ENCODE measurements at places on chromosomes 6 and 20.

DNA sequence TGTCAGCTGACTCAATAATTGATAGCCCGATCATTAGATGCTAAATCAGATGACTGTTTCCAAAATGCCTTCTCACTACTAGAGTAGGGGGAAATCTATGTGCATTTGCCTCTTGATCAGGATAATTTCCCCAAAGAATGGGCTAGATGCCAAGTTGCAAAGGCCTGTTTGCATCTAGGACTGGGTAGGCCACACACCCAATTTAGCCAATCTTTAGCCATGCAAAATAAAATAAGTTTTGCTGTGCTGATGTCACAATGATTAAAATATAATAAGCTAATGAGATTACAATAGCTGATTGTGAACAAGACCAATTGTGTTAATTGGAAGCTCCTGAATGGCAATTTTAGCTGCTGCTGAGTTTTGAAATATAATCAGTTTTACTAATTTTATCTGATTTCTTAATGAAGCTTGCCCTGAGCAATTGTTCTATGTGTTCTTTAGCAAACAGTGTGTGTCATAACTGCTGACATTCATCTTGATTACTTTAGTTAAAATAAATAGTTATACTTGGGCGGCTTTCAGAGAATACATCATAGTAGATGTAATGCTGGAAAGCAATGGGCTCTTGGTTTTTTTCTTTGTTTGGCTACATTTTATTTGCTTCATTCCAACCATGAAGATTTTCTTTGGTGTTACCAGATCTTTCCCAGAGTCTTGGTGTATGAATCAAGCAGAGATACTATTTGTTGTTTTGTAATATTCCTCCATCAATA is 973.2 kb upstream of the SLC35B3 start:
- no peak for DNase-seq

GRCh38 chr20:60862601-60863000 is 389.5 kb upstream of the CDH4 start:
- DNase-seq: no peak

GRCh38 chr20:29079769-29080690 is 2177.4 kb upstream of the DEFB115 start:
- peak; percentile 58 for DNase-seq

DNA sequence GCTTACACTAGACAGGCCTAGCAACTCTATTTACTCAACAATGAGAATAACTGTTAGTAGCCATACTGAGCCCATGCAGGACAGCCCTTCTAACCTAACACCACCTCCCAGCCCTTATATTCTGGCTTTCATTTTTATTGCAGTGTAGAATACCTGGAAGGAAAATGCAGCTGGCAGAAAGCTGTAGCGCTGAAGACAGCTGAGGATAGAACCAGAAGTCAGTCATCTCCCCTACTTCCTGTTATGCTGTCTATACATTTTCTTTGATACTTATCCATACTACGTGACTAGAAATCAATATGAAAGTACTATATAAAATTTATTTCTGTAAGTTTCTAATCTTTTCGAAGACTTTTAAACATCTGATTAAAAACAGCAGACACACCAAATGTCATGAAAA is 182.6 kb upstream of the SHLD1 start:
- no peak for DNase-seq

DNA sequence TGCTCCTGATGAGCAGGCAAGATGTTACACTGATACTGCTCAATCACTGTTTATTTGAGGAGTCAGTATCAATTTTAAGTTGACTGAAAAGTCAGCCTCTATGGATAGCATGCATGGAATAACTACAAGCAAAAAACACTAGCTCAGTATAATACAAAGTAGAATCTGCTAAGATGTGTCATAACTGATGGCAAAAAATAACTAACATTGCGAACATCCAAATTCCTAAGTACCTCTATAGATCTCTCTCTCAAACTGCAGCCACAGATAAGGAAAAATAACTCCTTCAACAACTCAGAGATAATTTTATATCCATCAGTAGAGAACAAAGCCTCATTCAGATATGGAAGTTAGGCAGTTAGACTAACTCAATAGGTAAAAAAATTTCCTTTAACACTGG is 16.3 kb downstream of the HDAC2 start:
- no peak for DNase-seq

GRCh38 chr20:58179083-58179431 is 49.4 kb downstream of the ANKRD60 start:
- DNase-seq: no peak

DNA sequence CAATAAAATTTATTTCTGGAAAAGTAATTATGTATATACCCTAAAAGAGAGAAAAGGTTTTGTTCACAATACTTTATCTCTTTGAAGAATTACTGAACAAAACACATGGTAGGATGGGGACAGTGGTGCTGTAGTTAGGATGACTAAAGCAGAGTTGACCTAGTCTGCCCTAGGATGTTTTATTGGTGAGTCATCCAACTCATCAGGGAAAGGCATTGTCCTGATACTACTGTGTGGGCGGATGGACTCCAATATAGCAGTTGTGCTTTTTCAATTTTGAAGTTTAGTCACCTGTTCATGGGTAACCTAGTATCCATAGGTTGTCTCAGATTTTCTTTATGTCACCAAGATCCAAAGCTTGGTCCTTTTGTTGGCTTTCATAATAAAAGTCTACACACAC is 53.3 kb upstream of the EYS start:
- DNase-seq: no peak

DNA sequence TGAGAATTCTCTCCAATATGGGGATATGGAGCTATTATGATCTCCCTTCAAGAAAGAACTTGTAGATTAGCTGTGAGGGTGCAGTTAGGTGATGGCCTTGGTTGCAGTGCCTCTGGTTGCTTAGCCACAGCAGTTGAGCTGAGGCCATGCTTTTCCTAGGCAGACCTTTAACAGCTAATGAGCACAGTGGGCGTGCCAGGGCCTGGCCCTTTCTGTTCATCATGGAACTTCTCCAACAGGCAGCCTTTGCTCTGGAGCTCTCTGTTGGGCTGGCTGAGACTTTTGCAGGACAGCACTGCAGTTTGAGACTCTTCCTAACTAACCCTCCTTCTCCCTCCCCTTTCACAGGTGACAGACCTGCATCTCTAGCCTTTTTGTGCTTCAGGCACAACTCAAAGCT is 39.7 kb upstream of the TMEM170B start:
- DNase-seq: no peak

DNA sequence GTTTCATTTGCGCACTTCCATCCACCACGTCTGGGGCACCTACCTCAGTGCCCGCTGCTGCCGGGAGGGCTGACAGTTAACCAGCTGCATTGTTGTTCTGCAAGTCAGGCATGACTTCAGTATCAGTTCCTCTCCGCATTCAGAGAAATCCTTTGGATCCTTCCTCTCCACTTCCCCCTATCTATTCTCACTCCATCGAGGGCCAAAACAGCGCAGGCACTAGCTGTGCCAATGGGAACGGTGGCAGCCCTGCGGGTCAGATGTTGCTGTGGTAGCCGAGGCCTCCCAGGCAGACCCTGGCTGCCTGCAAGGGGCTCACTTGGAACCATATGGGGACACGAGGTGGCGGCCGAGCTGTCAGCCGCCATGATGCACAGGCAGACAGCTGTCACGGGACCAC is 64.2 kb upstream of the INSM1 start:
- DNase-seq: no peak

DNA sequence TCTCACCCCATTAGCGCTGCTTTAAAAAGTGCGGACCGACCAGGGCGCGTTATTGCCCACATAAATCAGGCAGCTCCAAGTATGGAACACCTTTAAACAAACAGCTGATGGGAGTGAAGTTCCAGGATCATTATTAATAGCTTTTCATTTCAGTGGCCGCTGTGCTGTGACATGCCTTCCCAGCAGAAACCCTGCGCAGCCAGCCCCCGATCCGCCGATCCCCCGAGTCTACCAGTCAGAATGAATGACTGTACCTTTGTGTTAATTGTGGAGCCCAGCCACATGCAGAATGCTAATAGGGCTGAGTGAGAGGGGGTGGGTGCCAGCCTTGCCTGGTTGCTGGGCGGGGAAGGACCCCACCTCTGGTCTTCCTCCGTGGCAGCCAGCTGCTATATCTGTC is 21.9 kb downstream of the CDH22 start:
- no peak for DNase-seq

- no peak for DNase-seq
These were observed 2.1 kb upstream of the ABHD16B start for GRCh38 chr20:63859166-63859699.

- no peak for DNase-seq
These were observed 282.7 kb upstream of the PRDM1 start for GRCh38 chr6:105803442-105803841.

- DNase-seq: no peak
These were observed 284.1 kb upstream of the PLN start for GRCh38 chr6:118263921-118264486.

- no peak for DNase-seq
These were observed 11.5 kb downstream of the PRDM1 start for GRCh38 chr6:106097411-106098231.

DNA sequence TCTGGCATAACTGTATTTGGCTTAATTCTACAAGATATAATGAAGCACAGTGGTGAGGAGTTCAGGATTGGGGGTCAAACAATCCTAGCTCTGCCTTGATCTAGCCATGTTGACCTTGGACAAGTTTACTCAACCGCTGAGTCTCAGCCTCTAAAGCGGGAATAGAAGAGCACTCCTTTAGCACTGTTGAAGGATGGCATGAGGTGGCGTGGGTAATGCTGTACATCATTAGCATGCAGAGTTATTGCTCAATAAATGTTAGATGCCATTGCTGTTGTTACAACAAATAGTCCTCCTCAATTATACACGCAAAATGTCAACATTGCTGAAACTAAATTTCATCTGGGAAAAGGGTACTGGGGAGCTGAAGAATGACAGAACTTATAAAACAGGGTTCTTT is 78.6 kb downstream of the KIF13A start:
- DNase-seq: no peak

Data from activated CD8-positive, alpha-beta memory T cell treated with anti-CD3 and anti-CD28 coated beads, Interleukin-2, amount 50 U/mL, for 48 hours (primary cell).